ENCODE measurements at places on chromosomes 1 and 21.
A peak's percentile ranks its signal among the peaks of the same experiment; 100 is the strongest.

DNA sequence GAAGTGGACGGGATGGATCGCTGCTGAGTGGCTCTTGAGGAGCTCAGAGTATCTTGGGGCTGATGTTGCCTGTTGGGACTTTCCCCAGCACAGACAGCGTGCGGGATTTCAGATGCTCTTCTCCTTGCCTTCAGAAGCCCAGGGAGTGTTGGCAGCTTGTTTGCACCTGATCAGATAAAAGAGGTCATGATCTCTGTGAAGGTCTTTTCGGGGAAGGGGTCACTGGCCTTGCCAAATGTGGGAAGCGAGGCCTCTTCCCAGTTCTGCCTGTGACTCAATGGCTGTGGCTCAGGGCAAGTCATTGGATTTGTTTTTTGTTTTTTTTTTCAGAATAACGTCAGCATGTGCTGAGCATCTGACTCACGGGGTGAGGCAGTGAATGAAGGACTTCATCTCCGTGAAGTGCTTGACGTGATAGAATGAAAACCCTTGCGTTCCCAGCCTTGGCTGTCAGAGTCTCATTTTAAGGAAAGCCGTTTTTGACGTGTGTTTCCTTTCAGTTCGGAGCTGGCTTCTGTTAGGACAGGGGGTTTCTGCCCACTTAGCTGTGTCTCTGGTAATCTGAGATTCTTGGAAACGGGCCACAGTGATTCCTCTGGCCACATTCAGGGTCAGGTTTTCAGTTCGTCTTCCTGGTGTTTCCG is 46.7 kb downstream of the GALNT2 start:
- no peak for DNase-seq

GRCh38 chr1:98461873-98462385 is 199.6 kb upstream of the SNX7 start:
- DNase-seq, result no peak

DNA sequence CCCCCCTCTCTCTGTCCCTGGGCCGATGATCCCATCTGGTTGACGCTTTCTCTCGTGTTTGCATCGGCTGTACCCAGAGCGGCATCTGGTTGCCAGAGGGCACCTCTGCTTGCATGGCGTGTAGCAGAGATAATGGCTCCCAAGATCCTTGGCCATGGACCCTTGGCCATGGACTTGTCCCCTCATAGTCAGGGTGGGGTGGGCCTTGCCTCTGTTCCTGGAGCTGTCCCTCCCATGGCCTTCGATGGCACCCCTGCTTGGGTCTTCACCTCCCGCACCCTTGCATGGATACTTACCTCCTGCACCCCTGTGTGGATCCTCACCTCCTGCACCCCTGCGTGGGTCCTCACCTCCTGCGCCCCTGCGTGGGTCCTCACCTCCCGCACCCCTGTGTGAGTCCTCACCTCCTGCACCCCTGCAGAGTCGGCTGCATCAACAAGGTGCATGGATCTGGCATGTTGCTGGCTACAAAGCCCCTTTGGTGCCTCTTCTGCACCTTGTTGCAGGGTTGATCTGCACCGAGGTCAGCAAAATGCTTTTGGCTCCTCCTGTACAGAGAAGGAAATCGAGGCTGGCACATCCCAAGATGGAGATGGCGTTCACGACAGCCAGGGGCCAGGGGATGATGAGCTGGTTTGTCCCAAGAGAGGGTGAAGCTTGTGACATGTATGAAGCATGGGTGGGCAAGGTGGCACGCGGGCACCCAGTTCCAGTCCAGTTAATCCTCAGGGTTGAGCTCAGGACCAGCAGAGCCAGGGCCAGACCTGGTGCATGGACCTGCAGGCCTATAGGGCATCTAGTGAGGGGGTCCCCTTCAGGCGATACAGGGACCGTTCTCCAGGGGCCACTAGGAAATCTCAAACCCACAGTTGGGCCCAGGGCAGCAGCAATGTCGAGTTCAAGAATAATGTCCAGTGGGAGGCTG is 46.1 kb upstream of the C1orf174 start:
- DNase-seq, result no peak

GRCh38 chr1:113040718-113041412 is 32.1 kb upstream of the LRIG2 start:
- no peak for DNase-seq

DNA sequence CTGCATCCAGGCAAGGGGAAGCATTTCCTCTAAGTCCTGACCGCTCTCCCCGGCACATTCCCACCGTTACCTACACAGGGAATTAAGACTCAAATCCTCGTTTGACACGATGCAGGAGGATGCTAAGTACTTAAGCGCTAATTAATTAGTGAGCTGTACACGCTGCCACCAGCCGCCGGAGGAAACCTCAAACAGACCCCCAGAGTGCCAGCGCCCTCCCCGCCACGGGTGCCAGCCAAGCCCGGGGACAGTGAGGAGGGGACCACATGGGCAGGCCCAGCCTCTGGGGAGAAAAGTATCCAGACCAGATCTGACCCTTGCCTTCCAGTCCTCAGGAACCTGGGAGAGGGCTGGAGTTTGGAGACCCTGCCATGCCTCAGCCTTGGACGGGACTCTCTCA is 17.4 kb upstream of the CASZ1 start:
- DNase-seq, result no peak

- DNase-seq, result no peak
Observed at GRCh38 chr1:27436204-27437159, 44.1 kb downstream of the GPR3 start.

GRCh38 chr1:93079685-93080141 is 630 bp downstream of the MTF2 start:
- peak; percentile 59 for DNase-seq

- no peak for DNase-seq
Observed at GRCh38 chr1:41045740-41046139, 24.2 kb upstream of the SLFNL1 start.

DNA sequence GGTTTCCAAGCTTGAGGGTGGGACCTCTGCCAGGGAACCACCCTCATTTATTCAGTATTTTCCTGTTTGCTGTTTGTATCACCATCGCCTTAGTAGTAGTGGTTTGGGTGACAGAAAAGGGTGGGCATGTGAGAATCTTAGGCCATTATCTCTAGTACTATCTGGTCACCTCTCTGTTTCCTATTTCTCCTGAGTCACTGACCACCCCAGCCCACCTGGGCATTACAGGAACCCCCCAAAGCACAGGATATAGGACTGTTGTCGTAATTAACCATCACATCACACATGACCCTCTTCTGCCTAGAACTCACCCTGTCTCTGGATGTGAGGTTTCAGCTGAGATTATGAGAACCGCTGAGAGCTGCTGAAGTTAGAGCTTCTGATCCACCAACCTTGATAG is 60.4 kb downstream of the IL23R start:
- DNase-seq, result no peak

DNA sequence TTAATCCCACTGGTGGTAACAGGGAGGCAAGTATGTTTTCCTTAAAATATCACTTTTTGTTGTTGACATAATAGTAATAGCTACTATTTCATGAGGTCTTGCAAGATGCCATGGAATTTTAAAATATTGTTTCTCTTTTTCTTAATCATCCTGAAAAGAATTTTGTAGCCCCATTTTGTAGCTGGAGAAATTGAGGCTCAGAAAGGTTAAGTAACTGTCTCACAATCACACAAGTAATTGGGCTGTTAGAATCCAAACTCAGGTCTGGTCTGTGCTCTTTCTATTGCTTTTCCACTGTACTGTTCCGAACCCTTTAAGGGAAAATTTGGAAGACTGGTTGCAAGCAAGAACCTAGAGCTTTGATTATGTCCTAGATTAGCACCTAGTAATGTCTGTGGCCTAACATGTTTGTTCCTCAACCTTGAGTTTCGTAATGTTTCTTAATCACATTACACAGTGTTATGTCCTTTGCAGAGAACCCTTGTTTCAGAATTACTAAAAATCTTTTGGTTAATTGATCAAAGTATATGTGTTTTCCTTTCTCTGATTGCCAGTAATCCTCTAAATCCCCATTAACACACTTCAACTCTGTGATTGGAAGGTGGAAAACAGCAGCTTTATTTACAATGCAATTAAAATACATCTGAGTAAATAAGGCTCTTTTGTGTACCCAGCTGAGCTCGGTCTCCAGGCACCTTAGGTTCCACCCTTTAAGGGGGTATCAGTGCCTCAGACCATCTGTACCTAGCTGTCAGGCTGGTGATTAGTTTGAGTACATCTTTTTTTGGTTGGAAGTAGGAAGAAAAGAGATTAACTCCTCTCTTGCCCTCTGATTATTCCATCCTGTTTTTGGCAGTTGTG is 10.4 kb downstream of the LRRC42 start:
- DNase-seq, result no peak

DNA sequence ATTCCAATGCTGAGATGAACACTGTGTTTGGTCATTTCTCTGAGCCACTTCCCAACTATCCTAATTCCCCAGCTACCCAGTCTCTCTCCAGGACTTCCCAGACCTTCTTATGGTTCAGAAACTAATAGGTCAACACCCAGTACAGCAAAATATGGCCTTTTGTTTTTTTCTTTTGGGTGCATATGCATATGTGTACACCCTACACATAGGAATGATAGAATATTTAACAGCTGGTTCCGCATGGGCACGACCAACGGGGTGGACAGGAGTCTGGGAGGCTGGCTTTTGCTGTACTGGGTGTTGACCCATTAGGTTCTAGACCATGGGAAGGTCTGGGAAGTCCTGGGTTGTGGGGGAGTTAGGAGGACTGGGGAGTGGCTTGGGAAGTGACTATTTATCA is 143.9 kb downstream of the MRPS6 start:
- no peak for DNase-seq

GRCh38 chr1:184167352-184167751 is 115.8 kb downstream of the TSEN15 start:
- DNase-seq, result no peak

GRCh38 chr1:156592910-156593660 is 1.5 kb downstream of the NAXE start:
- DNase-seq, result peak; percentile 38

GRCh38 chr1:22471078-22471477 is 19.4 kb downstream of the ZBTB40 start:
- DNase-seq, result no peak

DNA sequence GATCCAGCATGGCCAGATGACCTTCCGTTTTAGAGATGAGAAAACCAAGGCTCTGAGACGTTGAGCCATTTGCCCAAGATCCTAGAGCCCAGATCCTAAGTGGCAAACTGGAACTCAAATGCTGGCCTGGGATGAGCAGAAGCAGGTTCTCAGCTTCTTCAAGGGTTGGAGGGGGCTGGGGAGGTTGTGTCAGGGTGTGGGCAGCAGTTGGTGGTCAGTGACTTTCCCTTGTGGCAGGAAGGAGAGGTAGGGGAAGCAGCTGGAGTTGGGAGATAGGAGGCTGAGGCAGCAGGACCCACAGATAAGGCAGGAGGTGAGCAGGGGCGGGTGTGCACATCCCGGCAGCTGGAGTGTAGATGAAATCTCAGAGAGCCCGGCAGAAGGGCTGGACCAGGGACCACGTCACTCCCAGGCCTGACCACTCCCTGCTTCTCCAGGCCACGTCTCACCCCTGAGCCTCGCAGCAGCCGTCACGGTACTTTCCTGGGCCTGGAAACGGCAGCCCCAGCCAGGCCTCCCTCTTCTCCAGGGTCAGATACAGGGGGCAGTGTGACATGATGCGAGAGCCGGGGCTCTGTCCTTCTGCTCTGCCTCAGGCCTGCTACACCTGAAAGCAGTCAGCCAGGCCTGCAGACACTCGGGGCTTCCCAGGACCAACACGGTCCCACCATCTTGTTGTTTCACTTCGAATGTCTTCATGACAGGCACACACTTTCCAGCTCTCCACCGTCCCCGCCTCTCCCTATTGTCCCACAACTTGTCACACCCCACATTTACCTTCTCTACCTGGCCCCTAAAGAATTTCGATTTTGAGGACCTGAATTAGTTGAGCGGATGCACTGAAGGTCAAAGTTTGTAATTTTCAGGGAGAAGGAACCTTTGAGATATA is 11.5 kb upstream of the LAPTM5 start:
- DNase-seq, result peak; percentile 62

DNA sequence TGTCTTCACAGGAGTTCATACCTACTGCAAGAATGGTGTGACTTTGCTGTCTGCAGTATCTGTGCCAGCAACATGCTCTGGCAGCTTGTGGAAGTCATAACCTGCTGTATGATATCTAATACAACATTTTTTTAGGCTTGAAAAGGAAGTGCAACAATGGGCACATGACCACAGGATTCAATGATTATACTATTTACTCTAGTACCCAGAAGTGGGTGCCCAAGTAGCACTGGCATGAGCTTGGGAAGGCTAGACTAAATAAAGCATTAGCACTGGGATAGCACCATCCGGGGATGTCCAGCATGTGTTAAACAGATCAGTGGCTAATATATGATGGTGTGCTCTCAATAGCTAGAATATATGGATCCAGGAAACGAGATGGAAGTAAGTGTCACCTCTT is 98.6 kb upstream of the PDE4B start:
- DNase-seq, result no peak

GRCh38 chr1:78840453-78841271 is 165.9 kb downstream of the ADGRL4 start:
- peak; percentile 82 for DNase-seq

DNA sequence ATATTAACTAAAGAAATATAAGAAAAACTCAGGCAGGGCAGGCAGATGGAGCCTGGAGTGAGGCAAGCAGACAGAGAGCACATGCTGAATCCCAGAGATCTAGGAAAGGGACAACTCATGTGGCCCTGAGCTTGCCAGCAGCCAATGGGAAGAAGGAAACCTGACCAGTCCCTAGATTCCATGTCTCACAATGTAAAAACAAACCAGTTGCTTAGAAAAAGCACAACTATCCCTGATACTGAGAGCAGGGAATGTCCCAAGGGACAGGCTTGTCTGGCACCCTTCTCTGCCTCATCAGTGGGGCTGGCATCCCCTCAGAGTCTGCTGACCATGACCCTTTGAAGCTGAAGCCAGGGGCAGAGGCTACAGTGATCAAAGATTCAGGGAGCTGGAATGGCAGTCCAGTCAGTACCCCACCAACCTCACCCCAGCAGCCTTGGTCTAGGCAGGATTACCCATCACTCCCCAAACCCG is 27.8 kb downstream of the HSPG2 start:
- DNase-seq, result no peak

DNA sequence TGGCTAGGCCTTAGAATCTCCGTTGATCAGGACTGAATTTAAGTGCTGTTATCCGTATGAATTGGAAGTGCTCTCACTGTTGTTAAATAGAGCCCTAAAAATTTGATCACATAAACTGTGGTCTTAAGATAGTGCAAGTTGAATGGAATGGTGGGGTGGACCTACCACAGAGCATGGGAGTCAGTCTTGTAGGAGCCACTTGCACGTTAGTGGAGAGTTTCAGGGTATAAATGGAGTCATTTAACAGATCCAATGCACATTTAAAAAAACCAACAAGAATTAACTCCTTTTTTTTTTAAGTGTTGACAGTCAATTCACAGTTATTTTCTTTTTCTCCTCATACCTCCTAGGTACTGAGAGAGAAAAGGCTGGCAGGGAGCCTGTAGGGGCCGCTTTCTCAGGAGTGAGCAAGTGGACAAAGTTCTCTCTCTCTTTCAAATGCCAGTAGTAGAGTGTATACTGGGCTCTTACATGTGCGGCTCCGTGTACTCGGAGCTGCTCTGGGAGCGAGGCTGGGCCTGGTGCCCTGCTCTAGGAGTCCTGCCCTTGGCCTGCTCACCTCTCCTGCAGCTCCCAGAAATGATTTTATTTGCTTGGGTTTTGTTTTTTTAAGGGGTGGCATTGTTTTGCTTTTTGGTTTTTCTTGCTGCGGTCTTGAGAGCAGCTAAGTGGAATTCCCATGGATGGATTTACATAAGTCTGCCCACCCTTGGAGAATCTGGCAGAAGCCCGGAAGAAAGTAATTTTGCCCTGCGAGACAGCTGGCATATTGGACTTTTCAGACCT is 91.3 kb downstream of the ATP5PO start:
- DNase-seq, result no peak
